ENCODE measurements at places on chromosomes 4 and X.

GRCh38 chr4:40986375-40986774 is 228.0 kb downstream of the APBB2 start:
- no peak for DNase-seq

- no peak for DNase-seq
Observed at GRCh38 chrX:108211301-108211700, 119.7 kb downstream of the ATG4A start.

GRCh38 chrX:50877310-50877709 is 33.2 kb upstream of the BMP15 start:
- DNase-seq = no peak

DNA sequence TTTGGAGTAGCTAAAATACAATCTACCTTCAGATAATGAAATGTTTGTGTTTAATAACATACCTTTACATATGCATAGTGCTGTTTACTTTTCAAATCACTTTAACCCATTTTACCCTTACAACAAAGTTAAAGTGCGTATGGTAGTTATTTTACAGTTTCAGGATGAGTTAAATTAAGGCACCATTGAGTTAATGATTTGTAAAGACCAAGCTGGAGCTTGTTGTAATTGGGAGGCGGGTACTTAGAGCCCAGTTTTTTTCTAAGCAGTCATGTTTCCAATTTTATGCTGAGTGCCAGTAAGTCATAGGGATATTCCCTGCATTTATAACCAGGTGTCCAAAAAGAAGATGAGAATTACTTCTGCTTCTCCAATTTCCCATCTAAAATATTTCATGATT is 84.2 kb upstream of the NRK start:
- DNase-seq = no peak

- DNase-seq = no peak
Observed at GRCh38 chrX:6134255-6134654, 94.4 kb downstream of the NLGN4X start.

GRCh38 chrX:81082649-81083048 is 119.1 kb downstream of the HMGN5 start:
- no peak for DNase-seq

- DNase-seq = no peak
Observed at GRCh38 chrX:151695583-151696340, 504 bp downstream of the PRRG3 start.

DNA sequence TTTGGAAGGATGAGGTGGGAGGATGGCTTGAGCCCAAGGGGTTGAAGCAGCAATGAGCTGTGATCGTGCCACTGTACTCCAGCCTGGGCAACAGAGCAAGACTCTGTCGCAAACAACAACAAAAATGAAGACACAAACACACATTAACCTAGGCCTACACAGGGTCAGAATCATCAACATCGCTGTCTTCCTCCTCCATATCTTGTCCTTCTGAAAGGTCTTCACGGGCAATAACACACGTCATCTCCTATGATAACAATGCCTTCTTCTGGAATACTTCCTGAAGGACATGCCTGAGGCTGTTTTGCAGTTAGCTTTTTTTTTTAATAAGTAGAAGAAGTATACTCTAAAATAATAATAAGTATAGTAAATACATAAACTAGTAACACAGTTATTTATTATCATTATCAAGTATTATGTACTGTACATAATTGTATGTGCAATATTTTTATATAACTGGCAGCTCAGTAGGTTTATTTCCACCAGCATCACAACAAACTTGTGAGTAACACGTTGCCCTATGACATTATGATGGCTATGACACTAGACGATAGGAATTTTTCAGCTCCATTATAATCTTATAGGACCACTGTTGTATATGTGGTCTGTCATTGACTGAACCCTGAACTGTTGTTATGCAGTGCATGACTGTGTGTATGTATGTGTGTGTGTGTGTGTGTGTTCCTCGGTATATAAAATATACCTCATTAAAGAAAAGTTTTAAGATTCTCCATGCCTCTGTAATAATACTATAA is 69.2 kb upstream of the MAML3 start:
- DNase-seq = no peak

- no peak for DNase-seq
Observed at GRCh38 chr4:145686991-145687390, 7.0 kb downstream of the C4orf51 start.

GRCh38 chrX:1248331-1249061 is 20.1 kb upstream of the CSF2RA start:
- peak; percentile 72 for DNase-seq

- no peak for DNase-seq
Observed at GRCh38 chrX:154732421-154733065, 18.3 kb downstream of the GAB3 start.

DNA sequence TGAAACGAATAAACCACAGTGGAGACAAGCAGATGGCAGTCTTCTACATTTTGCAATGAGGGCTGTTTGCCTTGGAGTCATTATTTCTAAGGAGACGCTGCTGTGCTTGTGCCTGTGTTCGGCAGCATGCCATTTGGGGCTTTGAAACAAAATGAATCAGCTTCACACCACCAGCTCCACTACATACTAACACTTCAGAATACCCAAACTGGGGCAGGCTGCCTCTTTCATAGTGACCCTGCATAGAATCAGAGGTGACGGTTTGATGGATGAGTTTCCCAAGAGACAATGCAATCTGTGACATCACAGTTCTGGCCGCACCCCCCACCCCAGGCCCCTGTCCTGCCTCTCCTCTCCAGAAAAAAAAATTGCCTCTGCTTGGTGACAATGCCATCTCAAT is 57.1 kb upstream of the MID1 start:
- no peak for DNase-seq

GRCh38 chrX:49155243-49155899 is 7.2 kb upstream of the MAGIX start:
- peak; percentile 51 for DNase-seq

GRCh38 chr4:3775005-3775404 is 8.8 kb downstream of the ADRA2C start:
- DNase-seq = no peak

DNA sequence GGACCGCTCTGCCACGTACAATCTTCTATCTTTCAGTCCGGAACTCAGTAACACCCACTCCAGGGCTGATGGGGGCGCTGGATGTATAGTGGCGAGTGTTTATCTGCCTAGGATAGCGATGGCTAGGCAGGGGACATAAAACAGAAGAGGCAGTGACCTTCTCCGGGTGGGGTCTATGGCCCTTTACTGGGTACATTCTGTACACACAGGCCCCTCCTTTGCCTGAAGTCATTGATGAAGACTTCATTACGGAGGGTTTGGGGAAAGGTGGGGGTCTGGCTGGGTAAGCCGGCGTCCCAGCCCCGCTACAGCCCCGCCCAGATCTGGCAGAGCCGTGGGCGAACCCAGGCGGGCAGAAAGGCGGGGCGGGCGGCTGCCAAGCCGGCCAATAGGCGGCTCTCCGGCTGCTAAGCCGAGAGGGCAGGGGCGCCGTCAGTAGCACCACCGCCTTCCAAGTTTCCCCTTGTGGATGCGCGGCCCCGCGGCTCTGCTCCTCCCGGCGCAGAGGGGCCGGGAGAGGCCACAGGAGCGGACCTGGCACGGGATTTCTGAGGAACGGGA is at the start of gene CHST7:
Gene CHST7 (plus strand): TSS at position 435 of the 561 bp plus-strand sequence. CDS start 167 bp downstream, outside the sequence.
- DNase-seq = peak; percentile 58

- DNase-seq = peak; percentile 89
Observed at GRCh38 chr4:155809835-155810234, 51.0 kb downstream of the GUCY1B1 start.

DNA sequence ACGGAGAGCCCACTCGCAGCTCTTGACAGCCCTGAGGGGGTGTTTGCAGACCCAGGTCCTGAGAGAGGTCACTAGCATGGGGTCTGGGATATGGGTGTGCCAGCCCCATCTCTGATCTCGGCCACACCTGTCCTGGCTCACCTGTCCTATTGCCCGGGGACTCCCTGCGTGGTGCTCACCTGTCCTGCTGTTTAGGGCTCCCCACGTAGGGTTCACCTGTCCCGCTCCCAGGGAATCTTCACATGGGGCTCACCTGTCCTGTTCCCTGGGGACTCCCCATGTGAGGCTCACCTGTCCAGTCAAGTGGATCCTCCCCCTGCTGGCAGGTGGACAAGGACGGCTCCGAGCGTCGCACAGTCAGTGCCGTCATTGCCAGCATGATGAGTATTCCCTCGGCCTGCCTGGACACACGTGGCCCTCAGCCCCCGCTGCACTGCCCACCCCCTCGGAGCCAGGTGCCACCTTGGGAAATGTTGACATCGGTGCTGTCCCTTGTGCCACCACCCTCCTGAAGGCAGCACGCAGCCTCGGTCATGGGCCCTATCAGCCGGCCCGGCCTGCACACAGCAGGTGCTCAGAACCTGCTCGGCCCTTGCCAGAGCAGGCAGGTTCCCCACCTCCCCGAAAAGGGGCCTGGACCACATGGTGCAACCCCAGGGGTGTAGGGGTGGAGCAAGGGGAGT is 6.3 kb downstream of the SLC49A3 start:
- no peak for DNase-seq

DNA sequence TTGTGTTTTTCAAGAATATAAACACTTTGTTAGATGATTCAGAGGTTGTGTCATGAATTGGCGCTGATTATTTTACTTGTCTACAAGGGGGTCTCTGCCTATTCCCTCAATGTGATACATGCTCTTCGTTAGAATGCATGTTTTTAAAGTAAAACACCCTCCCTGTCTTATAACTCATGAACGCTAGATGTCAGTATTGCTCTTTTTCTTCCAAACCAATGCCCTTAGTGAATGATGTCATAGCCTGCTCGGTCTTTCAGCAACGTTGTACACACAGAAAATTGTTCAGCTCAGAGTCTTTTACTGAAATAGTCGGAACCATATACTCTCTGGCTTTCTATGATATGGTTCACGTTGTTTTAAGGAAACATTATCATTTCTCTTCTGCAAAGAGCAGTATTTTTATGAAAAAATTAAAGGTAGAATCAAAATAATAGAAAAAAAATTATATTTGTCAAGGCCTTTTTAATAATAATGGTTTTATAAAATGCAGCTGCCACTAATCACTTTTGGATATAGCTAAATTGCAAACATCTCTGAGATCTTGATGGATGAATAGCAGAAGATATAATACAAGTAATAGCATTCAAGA is 292.9 kb downstream of the TLL1 start:
- peak; percentile 2 for DNase-seq

GRCh38 chr4:186581421-186581820 is 26.1 kb upstream of the MTNR1A start:
- no peak for DNase-seq

DNA sequence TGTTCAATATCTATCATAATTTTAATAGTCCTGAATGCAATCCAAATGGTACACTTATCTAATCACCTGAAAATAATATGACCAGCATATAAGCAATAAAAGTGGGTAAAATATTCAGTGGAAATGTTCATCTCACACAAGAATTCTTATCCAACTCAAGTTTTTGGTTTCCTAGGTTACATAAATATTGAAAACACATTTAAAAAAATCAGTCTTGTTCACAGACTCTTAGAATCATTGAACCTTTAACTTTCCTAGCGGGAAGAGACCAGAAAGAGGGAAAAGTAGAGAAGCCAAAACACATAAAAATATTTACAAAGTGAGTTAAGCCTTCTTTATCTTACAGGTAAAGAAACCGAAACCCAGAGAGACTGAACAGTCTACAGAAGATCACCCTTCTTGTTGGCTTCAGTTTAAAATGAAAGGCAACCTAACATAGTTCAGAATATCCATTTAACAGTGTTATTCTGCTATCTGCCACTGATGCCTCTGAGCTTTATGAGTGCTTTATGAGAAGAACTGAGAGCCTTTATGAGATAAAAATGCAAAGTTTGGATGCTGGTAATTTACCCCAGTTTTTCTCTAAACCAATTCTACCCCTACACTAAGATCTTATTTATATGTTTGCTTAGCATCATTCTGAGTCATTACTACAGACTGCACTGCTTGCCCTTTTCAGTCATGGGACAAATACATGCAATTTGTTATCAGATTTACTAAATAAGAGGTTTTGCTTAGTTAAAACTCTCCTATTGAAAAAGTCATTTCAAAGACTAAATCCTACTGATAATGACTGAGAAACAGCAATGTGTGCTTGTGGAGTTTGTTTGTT is 453.3 kb upstream of the INTU start:
- DNase-seq = no peak

GRCh38 chr4:48367016-48367415 is 25.7 kb downstream of the SLAIN2 start:
- no peak for DNase-seq

- no peak for DNase-seq
Observed at GRCh38 chrX:31093639-31093975, 21.8 kb upstream of the FTHL17 start.

GRCh38 chrX:134551376-134552048 is 91.5 kb downstream of the HPRT1 start:
- DNase-seq = no peak

DNA sequence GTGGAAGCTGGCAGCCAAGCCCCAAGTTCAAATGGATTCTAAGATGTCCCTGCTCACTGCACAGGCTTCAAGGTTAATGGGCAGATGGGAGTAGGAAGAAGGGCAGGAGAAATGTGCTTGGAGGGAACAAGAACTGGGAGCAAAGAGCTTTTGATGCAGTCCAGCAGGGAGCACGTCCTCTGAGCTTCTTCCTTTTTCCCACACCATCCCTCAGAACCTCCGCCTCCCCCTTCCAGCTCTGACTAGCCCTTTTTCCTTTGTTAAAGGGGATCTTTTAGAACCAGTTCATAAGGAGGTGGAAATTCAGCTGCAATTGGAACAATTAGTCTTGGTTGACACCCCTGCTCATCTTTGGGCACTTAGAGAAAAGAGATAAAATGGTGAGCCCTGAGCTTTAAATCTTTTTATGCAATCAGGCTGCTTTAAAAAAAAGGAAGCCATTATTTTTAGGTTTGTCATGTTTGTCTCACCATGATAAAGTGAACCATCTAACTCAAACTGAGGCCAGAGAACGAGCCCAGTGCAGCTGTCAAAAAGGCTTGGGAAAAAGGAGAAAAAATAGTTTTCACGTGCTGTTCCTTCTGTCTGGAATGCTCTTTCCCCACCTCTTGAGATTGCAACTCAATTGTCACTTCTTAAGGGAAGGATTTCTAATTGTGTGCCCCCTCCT is 135.8 kb upstream of the IL1RAPL2 start:
- no peak for DNase-seq

DNA sequence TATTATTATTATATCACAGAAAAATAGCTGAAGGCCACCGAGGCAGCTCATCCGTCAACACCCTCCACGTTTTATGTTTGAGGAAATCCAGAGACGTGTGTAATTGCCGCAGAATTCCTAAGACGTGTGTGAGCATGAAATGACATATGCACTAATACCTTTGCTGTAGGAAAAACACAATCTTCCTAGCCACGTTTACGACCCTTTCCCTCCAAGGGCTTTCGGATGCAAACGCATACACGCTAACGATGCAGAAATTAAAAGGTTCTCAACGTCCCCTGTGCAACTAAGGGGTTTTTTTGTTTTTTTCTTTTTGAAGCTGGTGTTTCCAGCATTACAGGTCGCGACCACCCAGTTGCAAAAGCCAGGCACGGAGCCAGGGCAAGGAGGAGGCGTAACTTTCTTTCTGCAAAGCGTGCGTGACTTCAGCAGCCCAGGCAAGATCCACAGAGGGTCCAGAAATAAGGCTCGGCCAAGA is 33.8 kb downstream of the CRLF2 start:
- no peak for DNase-seq

DNA sequence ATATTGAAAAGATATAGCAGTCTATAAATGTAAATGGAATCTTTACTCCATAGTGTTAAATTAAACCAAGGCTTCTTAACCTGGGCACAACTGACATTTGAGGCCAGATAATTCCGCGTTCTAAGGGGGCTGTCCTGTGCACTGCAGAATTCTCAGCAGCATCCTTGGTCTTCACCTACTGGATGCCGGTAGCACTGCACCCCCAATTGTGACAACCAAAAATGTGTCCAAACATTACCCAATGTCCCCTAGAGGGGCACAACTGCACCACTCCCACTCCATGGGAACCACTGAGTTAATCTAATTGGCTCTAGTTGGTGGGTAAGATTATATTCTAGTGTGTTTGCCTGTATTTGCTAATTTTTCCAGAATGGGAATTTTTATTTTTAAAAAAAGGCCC is 16.6 kb downstream of the AP1S2 start:
- DNase-seq = no peak

Data from T47D (cell line).